ENCODE measurements at places on chromosomes 13 and 19.

DNA sequence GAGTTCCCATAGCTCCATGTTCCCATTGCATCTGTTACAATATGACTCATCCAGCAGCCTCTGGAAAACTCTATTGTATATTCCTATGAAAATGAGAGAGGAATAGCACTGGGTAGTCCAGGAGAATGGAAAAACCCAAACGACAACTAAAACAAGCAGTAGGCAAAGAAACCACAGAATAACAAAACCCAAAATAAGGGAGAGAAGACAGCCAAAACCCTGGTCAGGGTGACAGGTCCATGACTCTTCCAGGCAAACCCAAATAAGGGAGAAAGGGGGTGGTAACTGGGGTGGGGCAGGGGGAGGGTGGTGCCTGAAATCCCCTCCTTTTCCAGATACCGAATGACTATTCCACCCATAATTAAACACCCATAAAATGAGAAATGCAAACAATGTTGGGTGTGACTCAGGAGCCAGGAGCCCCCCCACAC is 4.0 kb upstream of the ZNF8 start:
- no peak for DNase-seq

GRCh38 chr19:23983406-23983805 is 68.7 kb downstream of the ZNF726 start:
- no peak for DNase-seq

DNA sequence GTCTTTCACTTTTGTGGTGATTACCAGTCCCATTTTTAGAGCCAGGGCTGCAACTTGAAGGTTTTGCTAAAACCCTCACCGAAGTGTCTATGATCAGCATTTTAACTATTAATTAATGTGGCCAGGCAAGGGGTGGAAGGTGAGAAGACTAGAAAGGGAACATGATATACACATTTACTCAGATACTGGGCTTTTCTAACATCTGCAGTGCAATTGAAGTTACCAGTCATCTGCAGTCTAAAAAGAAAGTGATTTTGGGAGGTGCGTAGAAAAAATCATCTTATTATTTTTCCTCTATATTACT is 481 bp downstream of the ALOX5AP start:
- no peak for DNase-seq

GRCh38 chr13:35140831-35141230 is 198.8 kb downstream of the NBEA start:
- no peak for DNase-seq

GRCh38 chr19:56310462-56310861 is 4.2 kb downstream of the ZSCAN5A start:
- no peak for DNase-seq

GRCh38 chr19:19192910-19193423 is 909 bp downstream of the RFXANK start:
- DNase-seq, result no peak

DNA sequence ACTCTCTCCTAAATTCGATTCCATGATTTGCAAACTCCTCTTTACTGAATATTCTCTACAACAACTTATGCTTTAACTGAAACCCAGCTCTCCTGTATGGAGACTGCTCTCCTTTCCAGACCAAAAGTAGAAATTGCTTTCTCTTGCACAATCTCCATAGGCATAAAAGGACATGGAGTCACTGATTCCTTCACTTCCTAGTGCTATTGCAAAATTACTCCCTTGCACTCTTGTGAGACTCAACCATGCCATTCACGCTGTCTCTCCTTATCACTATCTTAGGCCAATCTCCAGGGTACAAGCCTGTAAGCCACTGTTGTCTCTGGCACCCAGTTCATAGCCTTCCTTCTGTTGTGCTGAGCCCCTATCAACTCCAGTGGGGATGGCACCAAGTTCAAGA is 30.6 kb downstream of the SERPINE3 start:
- DNase-seq, result no peak

GRCh38 chr13:46551410-46552302 is 1.3 kb upstream of the LRCH1 start:
- peak; percentile 48 for DNase-seq
